ENCODE measurements at places on chromosomes 11 and 22. TPM values are rescaled to one million over a fixed set of nuclear protein-coding genes. Genes with fewer than 3 reads are reported as not detected.

DNA sequence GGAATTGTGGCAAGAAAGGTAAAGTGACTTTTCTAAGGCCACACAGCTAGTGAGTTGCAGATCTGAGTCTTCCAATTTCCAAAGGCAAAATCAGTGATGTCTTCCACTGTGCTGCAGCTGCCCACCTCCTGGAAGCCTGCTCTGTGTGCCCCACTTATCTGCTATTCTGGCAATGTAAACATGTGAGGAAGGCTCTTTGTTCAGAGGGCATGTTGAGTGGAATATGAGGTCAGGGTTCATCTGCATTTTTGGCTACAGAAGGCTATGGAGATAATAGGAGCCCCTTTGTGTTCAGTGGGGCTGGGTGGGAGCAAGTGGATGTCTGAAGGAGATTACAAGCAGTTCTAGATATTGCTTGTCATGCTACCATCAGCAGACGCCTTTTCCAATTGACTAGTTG lies 396.2 kb downstream of the BUD13 start:
- H3K27ac ChIP-seq = no peak overlapping the region
- no peak for DNase-seq
- H3K4me1 ChIP-seq = no peaks in the 10 kb centered on the region
- H3K36me3 ChIP-seq = no peaks in the 10 kb centered on the region
- H3K27me3 ChIP-seq = no peaks in the 10 kb centered on the region
- H3K4me3 ChIP-seq = no peak overlapping the region

DNA sequence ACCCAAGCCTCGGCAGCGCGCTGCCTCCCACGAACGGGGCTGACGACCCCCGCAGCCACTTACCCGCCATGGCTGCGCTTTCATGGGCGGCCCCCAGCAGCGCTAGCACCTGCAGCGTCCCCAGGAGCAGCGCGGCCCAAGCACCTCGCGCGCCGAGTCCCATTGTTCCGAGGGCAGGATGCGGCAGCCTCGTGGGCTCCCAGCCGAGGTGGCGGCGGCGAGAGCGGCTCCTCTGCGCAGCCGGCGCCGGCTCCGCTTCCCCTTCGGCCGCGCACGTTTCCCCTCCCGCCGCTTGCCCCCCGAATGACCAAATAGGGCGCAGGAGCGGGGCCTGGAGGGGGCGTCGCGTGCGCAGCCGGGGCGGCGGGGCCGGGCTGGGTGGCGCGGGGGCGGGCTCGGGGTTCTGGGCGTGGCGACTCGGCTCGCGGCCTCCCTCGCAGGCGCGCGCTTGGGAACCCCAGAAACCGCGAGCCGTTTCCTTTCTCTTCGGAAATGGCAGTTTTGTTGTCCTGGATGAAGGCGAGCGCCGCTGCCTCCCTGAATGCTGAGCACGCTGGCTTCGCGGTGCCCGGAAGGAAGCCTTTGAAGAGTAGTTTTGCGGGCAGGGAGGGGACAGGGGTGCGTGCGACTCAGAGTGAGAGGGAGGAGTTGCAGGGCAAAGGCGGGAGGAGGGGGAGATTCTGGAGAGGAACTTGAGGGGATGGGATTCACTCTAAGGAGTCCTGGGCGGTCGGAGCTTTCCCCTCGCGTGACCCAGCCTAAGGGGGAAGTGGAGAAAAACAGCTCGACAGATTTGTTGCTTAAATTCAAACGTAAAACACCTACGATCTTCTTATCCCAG lies at the start of gene TMEM123:
Gene TMEM123 (minus strand): TSS at position 305 of the 841 bp plus-strand sequence. CDS start 142 bp downstream, at position 163.
- no peaks in the 10 kb centered on the region for H3K27me3 ChIP-seq
- H3K36me3 ChIP-seq = no peaks in the 10 kb centered on the region
- H3K4me1 ChIP-seq = no peaks in the 10 kb centered on the region
- DNase-seq = peak; percentile 87
- no peak within 1 kb of the TSS for H3K27ac ChIP-seq

ANO3 gene
- 0.55 TPM for total RNA-seq

GRCh38 chr11:22879630-22880029 lies 19.4 kb upstream of the CCDC179 start:
- H3K27ac ChIP-seq = no peak overlapping the region
- H3K4me3 ChIP-seq = no peak overlapping the region
- no peaks in the 10 kb centered on the region for H3K27me3 ChIP-seq
- H3K36me3 ChIP-seq = no peaks in the 10 kb centered on the region
- no peak for DNase-seq

- no peaks in the 10 kb centered on the region for H3K4me1 ChIP-seq
- no peaks in the 10 kb centered on the region for H3K36me3 ChIP-seq
- no peaks in the 10 kb centered on the region for H3K27me3 ChIP-seq
- no peak overlapping the region for H3K27ac ChIP-seq
- H3K4me3 ChIP-seq = no peak overlapping the region
Observed at GRCh38 chr11:4467811-4468606, 14.4 kb upstream of the OR52K1 start.

DNA sequence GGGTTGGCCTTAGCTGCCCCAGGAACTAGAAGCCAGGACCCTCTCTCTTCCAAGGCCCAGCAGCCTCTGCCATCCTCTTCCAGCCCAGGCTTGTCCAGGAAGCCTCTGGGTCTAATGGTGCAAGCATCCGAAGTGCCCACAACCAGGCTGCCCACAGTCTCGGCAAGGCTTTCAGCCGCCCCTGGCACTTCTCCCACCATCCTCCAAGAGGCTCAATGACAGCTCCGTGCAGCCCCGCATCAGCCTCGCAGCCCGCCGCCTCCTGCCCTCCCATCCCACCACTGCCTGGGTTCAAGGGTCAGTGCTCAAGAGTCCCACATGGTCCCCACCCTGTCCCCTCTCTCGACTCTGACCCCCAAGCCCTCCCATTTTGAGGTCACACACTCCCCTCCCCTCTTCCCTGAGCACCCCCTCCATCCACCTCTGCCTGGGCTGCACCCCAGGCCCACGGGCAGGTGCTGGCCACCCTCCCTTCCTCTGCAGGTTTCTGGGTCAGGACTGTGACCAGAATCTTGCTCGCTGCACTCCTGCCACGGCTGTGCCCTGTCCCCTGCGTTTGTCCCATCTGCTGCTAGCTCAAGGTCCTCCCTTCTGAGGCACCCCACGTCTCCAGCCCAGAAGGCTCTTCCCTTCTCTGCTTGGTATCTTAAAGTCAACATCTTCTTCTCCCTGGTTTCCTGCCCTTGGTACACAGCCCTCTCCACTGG lies 17.2 kb downstream of the IFITM10 start:
- H3K4me1 ChIP-seq = no peaks in the 10 kb centered on the region
- H3K4me3 ChIP-seq = no peak overlapping the region
- H3K27ac ChIP-seq = no peak overlapping the region
- peak; percentile 60 for DNase-seq

DNA sequence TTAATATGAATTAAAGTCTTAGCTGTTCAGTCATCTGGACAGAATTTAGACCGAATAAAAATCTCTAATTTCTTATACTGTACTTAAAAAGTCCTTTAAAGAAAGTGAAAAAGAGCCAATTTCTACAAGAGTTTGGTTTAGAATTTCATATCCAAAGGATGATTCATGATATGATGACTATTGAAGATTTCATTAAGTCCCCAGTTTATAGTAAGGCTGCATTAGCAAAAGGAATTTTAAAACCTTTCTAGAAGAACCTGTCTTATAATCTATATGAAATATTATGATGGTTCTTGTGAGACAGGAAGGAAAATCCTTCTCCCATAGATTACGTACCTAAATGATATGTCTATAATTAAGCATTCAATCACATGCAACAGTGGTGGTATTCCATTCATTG lies 34.8 kb downstream of the TSG101 start:
- H3K4me1 ChIP-seq = no peaks in the 10 kb centered on the region
- no peak for DNase-seq
- no peaks in the 10 kb centered on the region for H3K27me3 ChIP-seq
- no peak overlapping the region for H3K27ac ChIP-seq
- H3K4me3 ChIP-seq = no peak overlapping the region
